Smooth muscle cell of the umbilical artery (primary cell): ENCODE measurements at places on chromosomes 6 and 20. TPM values are rescaled to one million over a fixed set of nuclear protein-coding genes. Genes with fewer than 3 reads are reported as not detected.

Gene ISM1
- 0.05 TPM in 1 of 2 replicates, not detected in the other for total RNA-seq

Gene SLC35F1
- total RNA-seq, result not detected in 2 replicates

Gene CNKSR3
- 1.2 and 3.0 TPM in 2 replicates for total RNA-seq

Gene TBC1D22B
- 5.6 and 8.9 TPM in 2 replicates for total RNA-seq

Gene ZDHHC14
- 2.1 and 5.8 TPM in 2 replicates for total RNA-seq

Gene WFDC12
- total RNA-seq, result not detected in 2 replicates

Gene MSH5
- total RNA-seq, result 3.6 and 10.9 TPM in 2 replicates

Gene POLR3F
- 12.5 and 13.3 TPM in 2 replicates for total RNA-seq
